ENCODE measurements at places on chromosomes 6 and 20.

DNA sequence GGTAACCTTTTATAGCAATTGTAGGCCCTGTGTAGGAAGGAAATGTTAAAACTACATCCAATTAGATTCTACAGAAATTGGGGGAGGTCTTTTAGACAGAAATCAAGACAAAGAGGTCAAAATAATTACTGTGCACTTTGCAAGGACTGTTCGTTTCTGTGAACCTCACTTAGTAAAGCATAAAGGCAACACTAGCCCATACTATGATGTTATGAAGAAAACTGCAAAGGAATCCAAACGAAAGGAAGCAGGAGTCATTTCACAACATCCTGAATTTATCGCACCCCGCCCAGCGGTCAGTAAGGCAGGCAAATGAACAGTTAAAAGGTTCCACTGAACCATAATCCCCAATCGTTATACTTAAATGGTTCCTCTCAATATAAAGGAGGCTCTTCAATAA lies 429.5 kb upstream of the ARID1B start:
- DNase-seq, result no peak

- DNase-seq, result no peak
These were observed 198.2 kb downstream of the GMPR start for GRCh38 chr6:16436550-16436949.

GRCh38 chr6:36098253-36098919 lies 31.9 kb upstream of the MAPK13 start:
- DNase-seq, result no peak

GRCh38 chr20:43844778-43845614 lies 69.7 kb upstream of the TOX2 start:
- no peak for DNase-seq

DNA sequence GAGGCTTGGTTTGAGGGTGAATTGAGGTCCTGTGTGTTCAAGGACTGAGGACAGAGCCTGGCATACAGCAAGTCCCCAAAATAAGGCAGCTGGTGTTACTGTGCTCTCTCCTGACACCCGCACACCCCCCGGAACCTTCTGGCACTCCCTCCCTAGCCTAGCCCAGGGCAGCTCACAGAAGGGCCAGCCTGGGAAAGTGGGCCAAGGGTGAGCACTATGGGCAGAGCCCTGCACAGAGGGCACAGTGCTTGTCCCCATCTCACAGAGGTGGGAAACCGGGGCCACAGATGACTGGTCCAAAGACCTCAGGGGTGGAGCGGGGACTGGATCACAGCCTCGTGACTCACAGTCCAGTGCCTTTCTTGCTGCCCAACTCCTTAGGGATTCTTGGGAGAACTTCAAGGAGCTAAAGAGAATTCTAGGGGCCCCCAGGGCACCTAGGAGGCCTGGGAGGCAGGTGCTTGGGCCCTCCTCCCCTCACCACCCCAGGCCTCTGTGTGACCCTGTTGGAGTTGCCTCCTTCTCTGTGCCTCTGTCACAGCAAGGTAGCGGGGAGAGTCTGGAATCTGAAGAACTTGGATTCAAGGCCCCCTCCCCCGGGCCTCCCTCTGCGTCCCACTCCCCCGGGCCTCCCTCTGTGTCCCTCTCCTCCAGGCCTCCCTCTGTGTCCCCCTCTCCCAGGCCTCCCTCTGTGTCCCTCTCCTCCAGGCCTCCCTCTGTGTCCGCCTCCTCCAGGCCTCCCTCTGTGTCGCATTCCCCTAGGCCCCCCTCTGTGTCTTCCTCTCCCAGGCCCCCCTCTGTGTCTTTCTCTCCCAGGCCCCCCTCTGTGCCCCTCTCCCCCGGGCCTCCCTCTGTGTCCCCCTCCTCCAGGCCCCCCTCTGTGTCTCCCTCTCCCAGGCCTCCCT lies 13.5 kb downstream of the DLGAP4 start:
- no peak for DNase-seq

DNA sequence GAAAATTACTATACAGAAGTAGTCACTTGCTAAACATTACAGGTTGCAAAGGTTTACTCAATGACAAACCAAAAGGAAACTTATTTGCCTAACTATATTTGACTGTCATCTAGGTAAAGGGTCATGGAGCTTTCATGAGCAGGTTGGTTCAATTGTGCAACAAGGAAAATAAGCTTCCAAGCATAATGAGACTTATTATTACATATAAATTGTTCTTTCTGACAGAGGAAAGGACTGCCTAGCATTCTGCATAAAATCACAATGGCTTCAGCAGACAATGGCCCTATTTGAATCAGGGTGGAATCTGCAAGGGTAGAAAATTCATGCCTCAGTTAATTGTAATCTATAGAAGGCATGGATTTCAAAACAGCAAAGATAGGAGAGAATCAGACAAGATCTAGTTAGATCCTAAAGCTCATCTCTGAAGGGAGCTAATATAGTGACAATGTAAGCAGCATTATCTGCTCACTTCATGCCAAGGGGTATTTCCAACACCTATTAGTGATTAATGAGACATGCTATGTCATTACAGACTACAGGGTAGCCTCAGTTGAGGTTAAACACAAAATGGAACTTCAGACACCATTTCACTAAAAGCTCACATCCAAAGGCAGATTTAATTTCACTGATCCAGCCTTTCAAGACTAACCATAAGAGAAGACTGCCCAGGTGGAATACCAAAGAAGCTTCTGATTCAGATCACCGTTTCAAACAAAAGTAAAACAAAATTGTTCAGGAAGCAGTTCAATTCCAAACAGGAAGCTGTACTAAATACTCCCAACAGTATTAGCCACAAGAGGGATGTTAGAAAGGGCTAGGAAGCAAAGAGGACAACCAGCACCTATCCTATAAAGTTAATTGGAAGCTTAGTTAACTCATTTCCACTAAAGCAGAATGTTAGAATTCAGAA lies 8.5 kb downstream of the STAU1 start:
- no peak for DNase-seq
